Neural progenitor cell (in vitro differentiated cells): ENCODE measurements at places on chromosomes 4 and X. TPM values are rescaled to one million over a fixed set of nuclear protein-coding genes. Genes with fewer than 3 reads are reported as not detected.

DNA sequence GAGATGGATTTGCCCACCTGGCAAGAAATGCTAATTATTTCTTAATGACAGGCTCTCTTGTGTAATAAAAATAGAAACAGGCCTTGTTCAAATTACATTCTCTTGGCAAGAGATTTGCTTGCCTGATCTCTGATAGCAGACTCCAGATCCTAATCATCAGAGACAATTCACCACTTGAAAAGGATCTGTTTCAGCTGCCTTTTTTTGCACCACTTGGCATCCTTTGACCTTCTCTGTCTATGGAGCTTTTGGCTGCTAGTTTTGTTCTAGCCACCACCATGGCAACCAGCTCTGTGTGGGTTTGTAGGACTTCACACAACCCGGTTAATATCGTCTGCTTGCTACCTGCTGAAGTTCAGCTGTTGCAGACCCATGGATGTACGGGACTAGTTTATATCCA is 241.1 kb upstream of the TLL1 start:
- H3K4me3 ChIP-seq: no peak overlapping the region
- no peaks in the 10 kb centered on the region for H3K4me1 ChIP-seq
- H3K36me3 ChIP-seq: no peaks in the 10 kb centered on the region
- H3K27ac ChIP-seq: no peak overlapping the region
- DNase-seq: no peak
- no peaks in the 10 kb centered on the region for H3K27me3 ChIP-seq

Gene ZNF630
- 2.1 and 2.4 TPM in 2 replicates for total RNA-seq

GRCh38 chrX:131646106-131646505 is 102.2 kb downstream of the OR13H1 start:
- no peaks in the 10 kb centered on the region for H3K27me3 ChIP-seq
- H3K36me3 ChIP-seq: no peaks in the 10 kb centered on the region
- no peaks in the 10 kb centered on the region for H3K4me1 ChIP-seq
- DNase-seq: no peak
- H3K4me3 ChIP-seq: no peak overlapping the region

Gene CSAG1
- total RNA-seq: not detected in 2 replicates

Gene ARMCX4
- total RNA-seq: 8.8 and 14.1 TPM in 2 replicates

DNA sequence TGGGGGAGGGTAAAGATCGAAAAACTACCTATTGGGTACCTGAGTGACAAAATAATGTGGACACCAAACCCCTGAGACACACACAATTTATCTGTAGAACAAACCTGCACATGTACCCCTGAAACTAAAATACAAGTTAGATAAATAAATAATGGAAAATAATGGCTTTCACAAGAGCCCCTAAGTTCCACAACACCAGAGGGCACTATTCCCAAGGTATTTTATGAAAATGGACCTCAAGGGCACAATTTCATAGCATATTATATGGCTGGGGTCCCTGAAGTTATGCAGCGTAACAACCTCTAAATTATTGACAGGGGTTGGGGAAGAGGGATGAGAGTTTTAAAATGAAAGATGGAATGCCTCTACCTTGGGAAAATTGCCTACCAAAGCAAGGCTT is 81.3 kb upstream of the TMEM33 start:
- no peak overlapping the region for H3K27ac ChIP-seq
- no peak for DNase-seq
- H3K4me3 ChIP-seq: no peak overlapping the region
- no peaks in the 10 kb centered on the region for H3K36me3 ChIP-seq

Gene STEEP1
- total RNA-seq: 34.7 and 53.5 TPM in 2 replicates

DNA sequence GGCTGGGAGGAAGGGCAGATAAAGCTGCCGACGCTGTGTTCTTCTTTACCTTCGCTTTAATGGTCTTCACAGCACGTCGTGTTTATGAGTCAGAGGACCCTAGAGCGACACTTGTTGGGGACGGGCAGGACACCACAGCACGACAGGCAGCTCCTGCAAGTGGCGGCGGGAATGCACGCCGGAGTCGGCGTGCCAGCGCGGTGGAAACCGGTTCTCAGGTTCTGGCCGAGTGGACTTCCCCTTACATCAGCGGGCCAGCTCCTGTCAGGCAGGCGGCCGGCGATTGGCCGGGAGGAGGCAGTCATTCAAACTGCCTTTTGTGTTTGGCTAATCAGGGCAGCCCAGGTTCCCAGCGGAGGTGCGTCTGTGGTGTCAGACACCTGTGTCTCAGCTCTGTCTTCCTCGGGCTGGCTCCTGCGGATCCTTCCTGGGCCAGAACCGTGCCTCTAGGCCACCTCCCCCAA is 150.9 kb downstream of the SHROOM3 start:
- H3K4me3 ChIP-seq: peak overlapping the region; percentile 45
- peaks cover 58% of the 10 kb centered on the region for H3K4me1 ChIP-seq
- peak; percentile 91 for DNase-seq

GRCh38 chr4:83692028-83692427 is 156.1 kb downstream of the GPAT3 start:
- no peaks in the 10 kb centered on the region for H3K4me1 ChIP-seq
- no peak overlapping the region for H3K4me3 ChIP-seq
- no peak overlapping the region for H3K27ac ChIP-seq
- H3K27me3 ChIP-seq: no peaks in the 10 kb centered on the region
- no peak for DNase-seq

Gene FDCSP
- not detected in 2 replicates for total RNA-seq

DNA sequence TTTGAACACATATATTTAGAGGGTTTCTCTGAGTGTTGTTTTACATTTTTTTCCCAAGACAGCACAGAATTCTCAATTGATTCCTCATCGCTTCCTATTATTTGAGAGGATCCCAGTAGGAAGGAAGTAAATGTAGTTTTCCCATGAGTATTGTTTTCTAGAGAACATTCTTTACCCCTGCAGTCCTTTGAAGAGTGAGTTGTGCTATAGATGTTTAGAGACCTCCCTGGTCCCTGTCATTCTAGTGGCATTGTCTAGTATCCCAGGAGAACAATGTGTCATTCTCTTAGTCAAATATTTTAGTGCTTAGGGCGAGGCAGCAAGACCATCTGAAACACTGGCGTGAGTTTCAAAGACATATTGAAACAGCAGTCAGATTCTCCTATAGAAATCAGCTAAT is 32.5 kb downstream of the SORBS2 start:
- peak overlapping the region; percentile 78 for H3K27ac ChIP-seq
- H3K36me3 ChIP-seq: no peaks in the 10 kb centered on the region
- peak; percentile 67 for DNase-seq
- H3K4me3 ChIP-seq: no peak overlapping the region

GRCh38 chr4:86274642-86275041 is 85.2 kb downstream of the MAPK10 start:
- H3K36me3 ChIP-seq: peaks cover 16% of the 10 kb centered on the region
- no peak for DNase-seq
- H3K4me3 ChIP-seq: no peak overlapping the region
- peak overlapping the region; percentile 59 for H3K27ac ChIP-seq
- H3K27me3 ChIP-seq: no peaks in the 10 kb centered on the region
- peaks cover 67% of the 10 kb centered on the region for H3K4me1 ChIP-seq
